ENCODE measurements at places on chromosomes 12 and 14.

DNA sequence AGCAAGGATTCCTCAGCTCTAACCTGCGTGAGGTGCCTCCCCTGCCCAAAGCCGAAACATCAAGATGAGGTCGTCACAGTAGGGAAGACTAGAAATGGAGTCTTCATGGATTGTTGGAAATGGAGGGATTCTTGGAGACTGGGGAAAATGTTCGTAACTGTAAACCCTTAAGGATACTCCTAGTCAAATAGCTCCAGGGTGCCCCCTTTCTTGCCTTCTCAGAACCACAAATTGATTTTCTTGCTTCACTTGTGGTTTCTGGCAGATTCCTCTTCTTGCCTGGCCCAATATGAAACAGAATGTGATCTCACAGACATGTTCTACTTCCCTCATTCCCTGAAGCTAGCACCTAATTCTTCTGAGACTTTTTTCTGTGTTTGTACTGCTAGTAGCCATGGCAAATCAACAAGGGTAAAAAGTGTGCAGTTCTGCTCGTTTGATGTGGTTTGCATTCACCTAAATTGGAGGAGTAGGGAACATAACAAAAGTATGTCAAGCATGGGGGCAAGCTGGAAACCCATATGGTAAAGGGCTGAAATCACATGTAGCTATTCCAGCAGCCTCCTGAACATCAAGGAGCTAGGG, 332.0 kb downstream of the PAWR start:
- DNase-seq: no peak

- no peak for DNase-seq
These were observed 26.6 kb downstream of the NUP37 start for GRCh38 chr12:102093319-102093718.

GRCh38 chr14:67285876-67286452, 44.7 kb downstream of the PALS1 start:
- peak; percentile 69 for DNase-seq

GRCh38 chr14:102344485-102344884, 18.2 kb downstream of the CINP start:
- peak; percentile 97 for DNase-seq

DNA sequence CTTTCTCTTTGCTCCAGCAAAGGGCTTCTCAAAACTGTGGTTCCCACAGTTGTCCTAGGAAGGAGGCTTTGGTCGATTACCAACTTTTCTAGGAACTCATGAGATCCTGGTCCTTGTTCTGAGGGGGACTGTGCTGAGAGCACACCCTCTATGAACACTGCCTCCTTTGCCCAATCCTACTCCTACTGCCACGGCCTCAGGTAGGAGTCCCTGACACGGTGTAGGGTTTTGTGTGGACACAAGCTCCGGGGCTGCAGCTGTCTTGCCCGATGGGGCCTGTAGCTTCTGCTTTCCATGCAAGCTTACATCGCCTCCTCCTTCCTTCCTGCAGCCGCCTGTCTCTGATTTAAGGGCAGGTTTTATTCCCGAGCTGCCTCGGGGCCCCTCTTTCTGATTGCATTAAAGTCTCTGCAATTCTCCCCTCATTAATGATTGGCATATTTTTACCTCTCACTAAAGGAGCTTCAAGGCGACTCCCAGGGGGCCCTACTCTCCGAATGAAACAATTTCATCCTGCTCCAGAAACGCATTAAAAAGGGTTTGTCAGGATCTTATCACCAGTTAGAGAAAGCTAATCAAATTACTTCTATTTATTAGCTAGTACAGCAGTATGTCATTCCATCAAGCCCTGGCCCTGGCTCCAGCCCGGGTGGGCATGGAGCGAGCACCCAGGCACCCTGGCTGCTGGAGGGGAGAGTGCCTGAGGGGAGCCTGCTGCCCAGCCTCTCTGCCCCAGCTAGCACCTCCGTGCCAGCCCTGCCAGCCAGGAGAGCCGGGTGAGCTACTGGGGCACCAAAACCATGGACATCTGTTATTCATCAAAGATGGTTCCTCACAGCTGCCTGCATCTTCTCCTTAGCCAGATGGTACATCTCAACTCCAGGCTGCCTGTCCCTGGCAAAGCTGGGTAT, 38.0 kb upstream of the ESRRB start:
- no peak for DNase-seq

- DNase-seq: no peak
These were observed 30.4 kb upstream of the PLEKHG6 start for GRCh38 chr12:6280053-6280469.

- DNase-seq: no peak
These were observed 23.8 kb upstream of the ATP5MC2 start for GRCh38 chr12:53699678-53700025.

- DNase-seq: no peak
These were observed 5.9 kb downstream of the FGF6 start for GRCh38 chr12:4439736-4440135.

GRCh38 chr12:66119229-66119869, 11.2 kb downstream of the LLPH start:
- no peak for DNase-seq

DNA sequence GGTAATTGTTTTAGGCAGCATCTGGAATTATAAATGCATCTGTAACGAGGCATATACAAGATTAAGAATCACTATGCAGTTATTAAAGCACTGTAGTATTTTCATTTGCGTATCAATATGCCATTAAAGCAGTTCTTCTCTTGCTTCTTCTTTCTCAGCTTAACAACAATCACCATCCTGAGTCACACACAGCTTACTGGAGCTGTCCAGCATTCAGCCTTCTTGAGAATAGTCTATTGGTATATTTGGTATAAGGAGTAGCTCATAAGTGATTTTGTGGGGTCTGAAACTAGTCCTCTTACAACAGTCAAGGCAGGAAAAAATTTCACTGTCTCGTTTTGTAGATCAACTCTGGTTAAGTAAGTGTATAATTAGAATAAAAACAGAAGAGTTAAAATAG, 523.0 kb upstream of the FOXG1 start:
- peak; percentile 24 for DNase-seq

- no peak for DNase-seq
These were observed 1.4 kb downstream of the ZNF385A start for GRCh38 chr12:54383041-54383609.

- DNase-seq: no peak
These were observed 70.3 kb upstream of the PYGL start for GRCh38 chr14:51014625-51015024.

DNA sequence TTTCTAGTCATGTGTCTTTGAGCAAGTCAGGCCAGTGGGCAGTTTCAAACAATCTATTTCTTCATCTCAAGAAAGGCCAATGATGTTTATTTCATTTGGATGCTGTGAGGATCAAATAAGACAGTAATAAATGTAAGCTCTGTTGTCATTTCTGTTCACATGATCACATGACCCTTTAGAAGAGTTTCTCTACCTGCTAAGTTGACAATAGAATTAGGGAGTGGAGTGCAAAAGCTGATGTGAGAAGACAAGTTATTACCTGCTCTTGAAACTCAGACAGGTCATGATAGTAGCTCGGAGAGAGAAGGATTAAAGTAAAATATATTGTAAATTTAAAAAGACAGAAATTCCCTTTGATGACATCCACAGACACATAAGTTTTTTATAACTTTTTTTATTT, 37.3 kb upstream of the DCN start:
- DNase-seq: no peak

DNA sequence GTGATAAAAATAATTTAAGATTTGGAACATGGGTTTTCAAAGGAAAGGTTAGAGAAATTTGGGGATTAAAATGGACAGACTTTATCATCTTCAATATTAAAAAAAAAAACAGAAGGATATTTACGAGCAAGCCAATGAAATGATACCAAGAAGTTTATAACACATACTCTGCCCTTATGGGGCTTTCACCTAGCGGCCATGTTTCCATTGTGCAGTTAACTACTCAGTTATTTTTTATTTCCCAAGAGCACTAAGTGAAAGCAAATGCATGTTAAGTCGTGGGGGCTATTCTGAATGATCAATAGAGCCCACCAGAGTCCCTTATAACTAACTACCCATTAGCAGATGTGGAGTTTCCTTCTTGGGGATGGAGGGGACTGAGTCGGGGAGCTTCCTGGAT, 53.9 kb downstream of the ETV6 start:
- DNase-seq: no peak

- DNase-seq: no peak
These were observed 472.9 kb downstream of the NELL2 start for GRCh38 chr12:44403185-44403584.

DNA sequence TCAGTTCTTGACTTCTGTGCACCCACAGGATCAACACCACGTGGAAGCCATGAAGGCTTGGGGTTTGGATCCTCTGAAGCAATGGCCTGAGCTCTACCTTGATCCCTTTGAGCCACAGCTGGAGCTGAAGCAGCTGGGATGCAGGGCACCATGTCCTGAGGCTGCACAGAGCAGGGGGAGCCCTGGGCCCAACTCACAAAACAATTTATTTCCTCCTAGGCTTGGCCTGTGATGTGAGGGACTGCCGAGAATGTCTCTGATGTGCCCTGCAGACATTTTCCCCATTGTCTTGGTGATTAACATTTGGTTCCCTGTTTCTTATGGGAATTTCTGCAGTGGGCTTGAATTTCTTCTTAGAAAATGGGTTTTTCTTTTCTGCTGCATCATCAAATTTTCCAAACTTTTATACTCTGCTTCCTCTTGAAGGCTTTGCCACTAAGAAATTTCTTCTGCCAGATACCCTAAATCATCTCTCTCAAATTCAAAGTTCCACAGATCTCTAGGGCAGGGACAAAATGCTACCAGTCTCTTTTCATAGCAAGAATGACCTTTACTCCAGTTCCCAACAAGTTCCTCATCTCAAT, 288.2 kb downstream of the CCDC59 start:
- DNase-seq: no peak

DNA sequence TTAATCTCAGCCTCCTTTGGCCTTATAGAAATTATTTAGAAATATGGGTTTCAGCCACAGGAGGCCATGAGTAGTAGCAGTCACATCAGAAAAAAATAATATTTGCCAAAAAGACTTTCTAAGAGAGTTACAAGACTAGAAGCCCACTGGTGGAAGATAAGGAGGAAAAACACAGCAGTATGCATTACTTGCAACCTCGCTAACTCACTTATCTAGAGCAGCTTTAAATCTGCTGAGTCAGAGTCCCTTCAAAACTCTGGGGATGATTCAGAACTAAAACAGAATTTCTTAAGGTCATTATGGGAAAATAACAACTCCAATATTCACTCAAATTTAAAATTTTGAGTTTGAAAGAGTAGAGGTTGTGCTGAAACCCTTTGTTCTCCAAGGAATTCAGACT, 6.2 kb downstream of the OR4K17 start:
- no peak for DNase-seq

DNA sequence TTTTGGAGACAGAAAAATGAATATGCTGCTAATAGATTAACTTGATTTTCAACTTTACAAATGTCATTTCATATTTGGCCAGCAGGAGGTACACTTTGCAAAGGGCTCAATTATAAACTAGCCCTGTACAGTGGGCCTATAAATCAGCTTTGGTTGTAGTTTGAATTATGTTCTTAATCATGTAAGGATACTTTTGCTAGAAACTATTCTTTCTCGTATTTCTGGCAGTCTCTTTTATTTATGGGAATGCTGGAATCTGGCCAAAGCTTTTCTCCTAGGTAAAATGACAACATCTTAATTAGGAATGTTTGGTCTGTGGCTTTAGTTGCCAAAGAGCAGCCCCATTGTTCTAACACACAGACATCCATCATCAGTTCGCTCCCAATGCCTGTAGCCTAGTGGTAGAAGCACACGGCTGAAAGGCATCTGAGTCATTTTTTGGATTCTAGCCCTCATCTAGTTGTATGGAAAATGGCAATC, 1322.3 kb upstream of the SEL1L start:
- DNase-seq: peak; percentile 83

DNA sequence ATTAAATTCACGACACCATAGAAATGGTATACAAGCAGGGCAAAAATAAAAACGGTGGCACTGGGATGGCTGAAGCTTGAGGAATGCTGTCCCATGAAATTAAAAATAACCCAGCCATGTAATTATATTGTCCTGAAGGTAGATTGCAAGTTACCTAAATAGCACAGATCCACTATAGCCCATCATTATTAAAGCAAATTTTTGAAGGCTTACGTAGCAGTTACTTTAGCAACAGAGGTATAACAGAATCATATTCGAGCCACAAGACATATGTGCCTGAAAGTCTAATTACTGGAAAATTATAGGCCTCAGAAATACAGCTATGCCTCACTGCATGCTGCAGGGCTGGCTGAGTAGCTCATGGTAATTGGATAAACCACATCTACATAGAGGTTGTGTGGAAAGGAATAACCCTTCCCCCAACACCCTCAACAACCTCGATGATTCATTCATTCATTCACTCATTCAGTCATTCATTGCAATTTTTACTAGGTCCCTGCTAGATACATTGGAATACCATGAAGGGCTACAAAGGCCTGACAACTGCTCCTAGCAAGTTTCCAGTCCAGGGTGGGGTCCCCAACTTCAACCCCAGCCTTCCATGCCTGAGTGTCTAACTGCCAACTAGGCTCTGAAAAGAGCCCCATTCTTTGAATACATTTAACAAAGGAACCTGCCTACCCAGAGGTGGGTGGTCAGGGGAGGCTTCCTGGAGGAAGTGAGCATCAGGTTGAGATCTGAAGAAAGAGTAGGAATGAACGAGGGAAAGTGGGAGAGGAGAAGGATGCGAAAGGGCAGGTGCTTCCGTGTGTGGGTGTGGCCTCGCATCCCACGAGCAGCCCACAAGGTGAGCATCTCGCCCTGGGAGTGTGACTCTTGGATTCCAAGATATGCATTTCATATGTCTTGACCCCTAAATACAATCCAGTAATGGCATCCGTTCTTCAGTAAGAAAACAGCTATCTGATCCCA, 18.0 kb upstream of the CMKLR1 start:
- DNase-seq: no peak

GRCh38 chr12:56120158-56120846, 2.2 kb downstream of the ZC3H10 start:
- DNase-seq: no peak

DNA sequence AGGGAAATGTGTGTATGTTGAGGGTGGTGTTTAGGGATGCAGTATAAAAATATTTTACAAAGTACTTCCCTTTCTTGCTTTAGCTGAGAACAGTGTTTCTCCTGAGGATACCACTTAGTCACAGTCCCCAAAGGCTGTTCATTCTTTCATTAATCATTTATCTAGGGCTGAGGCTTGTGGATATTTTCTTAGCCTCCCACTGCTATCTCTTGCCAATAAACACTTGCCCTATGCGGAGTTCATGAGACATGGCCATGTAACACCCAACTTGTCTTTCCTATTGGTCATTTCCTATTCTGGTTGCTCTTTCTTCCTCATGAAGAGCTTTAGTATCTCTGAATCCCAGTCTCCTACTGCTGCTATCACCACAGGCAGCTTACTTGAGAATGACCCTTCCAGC, 75.1 kb downstream of the ETNK1 start:
- DNase-seq: no peak

DNA sequence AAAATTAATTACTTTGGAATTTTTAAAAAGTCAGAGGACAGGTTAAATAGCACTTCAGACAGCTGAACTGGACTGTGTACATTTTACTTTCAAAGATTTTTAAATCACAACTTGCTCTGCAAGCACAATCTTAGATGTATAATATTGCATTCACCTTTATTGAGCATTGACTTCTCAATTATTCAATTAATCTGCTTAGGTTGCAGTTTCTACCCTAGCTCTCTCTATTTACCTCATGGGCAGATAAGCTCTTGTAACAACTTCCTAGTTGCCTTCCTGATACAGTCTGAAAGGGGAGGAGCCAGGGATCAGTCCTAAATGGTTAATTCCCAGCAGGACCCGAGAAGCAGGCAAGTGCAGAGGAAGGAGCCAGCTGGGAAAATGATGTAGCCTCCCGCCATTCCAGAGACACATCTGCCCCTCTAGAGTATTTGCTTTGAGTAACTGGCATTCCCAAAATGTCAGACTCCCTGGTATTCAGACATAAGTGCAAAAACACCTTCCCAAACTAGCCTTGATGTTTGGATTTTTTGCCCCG, 302.8 kb downstream of the GALC start:
- no peak for DNase-seq

GRCh38 chr12:47799357-47799955, 20.2 kb downstream of the HDAC7 start:
- peak; percentile 87 for DNase-seq
